ENCODE measurements at places on chromosomes 7 and 10.

GRCh38 chr7:112067632-112068540 is 138.3 kb downstream of the DOCK4 start:
- DNase-seq, result no peak

DNA sequence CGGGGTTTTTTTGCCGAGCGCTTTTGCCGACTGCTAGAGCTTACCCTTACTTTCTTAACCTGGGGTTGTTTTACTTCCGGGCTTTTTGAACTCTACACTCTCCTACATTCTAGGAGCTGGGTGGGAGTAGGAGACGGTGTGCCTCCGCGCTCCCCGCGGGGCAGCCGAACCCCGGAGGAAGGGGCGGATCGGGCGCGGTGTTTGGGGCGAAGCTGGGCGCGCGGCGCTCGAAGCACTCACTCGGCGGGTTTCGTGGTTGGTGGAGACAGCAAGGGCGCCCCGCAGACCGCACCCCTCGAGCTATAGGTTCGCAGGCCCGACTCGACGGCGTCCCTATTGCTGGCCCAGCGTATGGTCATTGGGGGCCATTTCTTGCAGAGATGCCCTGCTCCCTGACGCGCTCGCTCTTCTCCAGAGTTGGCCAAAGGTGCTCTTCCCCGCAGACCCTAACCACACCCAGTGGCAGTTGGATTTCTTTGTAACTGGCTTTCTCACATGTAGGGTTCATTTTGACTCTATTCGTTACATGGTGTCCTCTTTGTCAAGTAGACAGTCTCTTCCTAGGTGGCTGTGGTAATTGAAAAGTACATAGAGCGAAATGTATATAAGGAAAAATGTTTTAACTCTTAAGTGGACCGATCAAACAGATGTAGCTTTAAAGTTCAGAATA is 364 bp downstream of the ZNF518A start:
- peak; percentile 78 for DNase-seq

DNA sequence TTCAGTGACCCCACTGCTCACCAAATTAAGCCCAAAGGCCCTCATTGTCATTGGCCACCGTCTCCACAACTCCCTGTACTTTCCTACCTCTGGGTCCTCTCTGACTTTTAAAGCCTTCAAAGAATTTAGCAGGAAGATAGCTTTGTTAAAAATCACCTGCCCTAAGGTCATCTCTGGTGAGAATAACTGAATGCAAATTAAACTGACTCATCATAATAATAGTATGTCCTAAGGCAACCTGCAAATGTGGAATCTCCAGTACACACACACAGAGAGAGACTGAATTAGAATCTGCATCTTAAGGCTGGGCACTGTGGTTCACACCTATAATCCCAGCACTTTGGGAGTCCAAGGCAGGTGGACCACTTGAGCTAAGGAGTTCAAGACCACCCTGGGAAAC is 24.1 kb downstream of the OAT start:
- DNase-seq, result peak; percentile 78

GRCh38 chr7:27192546-27193334 is 7.2 kb downstream of the HOXA13 start:
- no peak for DNase-seq

- no peak for DNase-seq
These were observed 15.4 kb downstream of the PRF1 start for GRCh38 chr10:70587045-70587658.

GRCh38 chr7:157572622-157573021 is 235.8 kb downstream of the DNAJB6 start:
- DNase-seq, result no peak

- no peak for DNase-seq
These were observed 1270.2 kb upstream of the SORCS1 start for GRCh38 chr10:108434559-108435252.

DNA sequence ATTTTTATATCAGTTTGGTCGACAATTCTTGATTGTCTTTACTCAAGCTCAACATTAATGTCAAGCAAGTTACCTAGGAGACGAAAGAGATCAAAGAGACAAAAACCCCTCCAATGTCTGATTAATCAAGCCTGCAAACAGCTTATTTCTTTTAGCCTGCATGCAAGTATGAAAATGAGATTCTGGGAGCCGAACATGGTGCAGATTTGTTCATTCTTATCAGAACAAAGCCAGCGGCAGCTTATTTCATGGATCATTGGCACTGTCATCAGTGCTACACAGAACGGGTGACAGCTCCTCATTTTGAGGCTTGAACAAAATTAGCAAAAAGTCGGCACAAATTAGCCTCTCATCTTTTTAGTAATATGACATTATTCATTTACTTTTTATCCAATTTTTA is 26.5 kb downstream of the FAM204A start:
- no peak for DNase-seq

DNA sequence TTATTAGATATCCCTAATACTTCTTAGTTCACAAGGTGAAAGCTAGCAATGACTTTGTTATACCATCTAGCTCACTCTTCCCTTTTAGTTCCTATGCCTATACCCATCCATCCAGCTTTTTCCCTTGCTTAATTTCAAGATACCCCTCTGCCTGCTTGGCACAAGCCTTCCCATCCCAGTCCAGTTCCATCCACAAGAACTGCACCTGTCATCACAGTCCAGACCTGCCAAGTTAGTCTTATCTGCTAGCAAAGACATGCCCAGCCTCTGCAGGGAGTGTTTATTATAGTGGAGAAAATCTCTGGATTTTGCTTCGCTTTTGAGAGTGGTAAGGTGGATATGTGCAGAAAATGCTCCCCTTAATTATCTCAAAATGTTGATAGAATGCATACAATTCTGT is 158.2 kb downstream of the ST7 start:
- DNase-seq, result no peak

DNA sequence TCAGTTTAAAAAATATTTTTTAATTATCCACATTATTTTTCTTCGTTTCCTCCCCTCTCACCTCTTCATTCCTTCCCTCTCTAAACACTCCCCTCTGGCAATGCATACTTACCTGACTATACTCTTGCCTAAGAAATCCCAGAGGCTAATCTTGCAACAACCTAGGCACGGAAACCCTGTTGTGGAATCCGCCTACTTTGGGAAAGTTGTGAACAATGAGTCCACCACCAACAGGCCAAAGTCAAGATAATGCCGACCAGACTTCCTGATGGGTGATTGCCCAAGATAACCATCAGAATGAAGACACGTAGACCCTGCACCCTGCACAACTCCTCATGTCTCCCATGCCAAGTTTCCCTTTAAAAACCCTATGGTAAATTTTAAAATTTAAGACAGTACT is 521.5 kb downstream of the KIF20B start:
- no peak for DNase-seq

DNA sequence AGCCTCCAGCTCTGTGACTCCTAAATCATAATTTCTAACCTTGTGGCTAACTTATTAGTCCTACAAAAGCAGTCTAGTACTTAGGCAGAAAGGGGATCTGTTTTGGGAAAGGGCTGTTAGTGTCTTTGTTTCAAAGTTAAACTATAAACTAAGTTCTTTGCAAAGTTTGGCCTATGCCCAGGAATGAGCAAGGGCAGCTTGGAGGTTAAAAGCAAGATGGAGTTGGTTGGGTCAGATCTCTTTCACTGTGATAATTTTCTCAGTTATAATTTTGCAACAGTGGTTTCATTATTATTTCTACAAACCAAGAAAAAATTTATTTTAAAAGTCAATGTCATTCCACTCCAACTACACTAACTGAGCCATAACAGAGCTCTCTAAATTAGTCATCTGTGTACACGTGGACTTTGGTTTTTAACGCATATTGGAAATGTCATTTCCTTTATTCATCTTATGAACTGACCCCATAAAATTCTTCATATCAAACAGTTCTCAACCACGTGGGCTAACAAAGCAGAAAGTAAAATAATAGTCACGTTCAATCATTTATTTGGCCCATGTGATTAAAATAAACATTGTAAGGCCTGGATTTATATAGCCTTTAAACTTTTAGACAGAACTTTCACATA is 143.2 kb upstream of the C7orf33 start:
- DNase-seq, result no peak

DNA sequence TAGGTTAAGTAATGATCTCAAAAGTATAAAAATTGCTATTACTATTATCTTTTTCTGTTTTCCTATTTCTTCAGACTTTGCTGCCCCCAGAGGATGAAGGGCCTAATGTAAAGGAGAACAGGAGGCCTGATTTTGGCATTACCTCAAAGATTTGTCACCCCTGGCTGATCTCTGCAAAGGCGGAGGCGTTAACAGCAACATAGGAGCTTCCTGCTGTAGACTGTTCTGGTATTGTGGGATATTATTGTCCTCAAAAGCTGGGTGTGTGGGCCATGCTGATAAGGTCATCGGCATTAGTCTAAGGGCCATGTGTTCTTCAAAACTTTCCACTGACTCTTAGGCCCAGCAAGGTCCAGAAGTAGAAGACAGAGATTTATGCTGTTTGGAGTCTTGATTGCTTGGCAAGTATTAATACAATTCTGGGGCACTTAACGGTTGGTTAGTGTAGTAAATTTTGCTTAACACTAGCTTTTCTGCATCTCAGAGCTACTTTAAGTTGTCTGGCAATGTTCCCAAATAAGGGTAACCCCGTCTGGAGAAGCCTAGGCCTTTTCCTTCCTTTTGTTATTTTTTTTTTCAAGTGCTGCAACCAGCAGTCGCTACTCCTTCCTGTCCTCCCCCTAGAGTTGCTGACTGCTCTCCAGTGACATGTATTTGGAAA is 14.0 kb upstream of the ENTPD1 start:
- no peak for DNase-seq

DNA sequence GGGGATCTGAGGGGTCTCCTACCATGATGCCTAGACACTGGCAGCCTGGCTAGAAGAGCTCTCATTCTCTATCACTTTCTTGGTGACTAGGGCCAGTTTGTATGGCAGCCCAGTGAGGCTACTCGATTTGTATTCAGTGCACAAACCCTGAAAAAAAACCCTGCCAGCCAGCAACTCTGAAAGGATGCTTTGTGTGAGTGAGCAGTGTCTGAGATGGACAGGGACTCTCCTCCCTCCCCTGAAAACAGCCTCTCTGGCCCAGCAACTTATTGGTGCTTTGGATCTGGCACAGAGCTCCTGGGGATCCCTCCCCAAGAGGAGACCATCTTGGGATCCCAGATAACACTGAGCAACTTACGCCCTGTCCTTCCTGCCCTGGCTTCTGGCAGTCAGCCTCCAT is 10.8 kb upstream of the LRRC4 start:
- DNase-seq, result no peak

GRCh38 chr10:124632566-124632965 is 111.6 kb downstream of the FAM53B start:
- DNase-seq, result peak; percentile 64

DNA sequence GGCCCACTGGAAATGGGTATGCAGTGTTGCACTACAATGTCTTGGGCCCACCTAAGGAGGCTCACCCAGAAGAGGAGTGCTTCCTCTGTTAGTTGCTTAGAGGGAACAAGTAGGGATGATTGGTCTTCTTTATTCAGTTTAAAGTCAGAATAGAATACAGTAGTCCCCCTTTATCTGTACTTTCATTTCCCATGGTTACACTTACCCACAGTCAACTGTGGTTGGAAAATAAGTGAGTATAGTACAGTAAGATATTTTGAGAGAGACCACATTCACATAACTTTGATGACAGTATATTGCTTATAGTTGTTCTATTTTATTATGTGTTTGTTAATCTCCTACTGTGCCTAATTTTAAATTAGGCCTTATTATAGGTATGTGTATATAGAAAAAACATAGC is 151.4 kb downstream of the COL28A1 start:
- no peak for DNase-seq

DNA sequence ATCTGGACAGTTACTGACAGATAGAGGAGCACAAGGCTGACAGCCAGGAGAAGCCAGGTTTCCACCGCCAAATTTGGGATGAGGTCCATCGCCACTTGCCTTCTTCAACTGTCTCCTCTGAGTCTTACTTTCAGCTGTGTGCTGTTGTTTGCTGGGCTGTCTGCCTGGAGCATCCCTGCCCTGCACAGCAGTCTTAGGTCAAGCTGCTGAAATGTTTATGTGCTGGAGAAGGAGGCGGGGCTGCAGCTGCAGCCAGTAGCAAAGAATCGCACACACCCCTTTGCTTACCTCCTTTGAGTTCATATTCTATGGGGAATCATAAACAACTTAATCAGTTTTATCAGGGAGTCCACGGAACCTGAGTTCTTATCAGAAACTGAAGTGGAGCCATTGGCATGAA is 20.1 kb upstream of the CYP3A5 start:
- no peak for DNase-seq

DNA sequence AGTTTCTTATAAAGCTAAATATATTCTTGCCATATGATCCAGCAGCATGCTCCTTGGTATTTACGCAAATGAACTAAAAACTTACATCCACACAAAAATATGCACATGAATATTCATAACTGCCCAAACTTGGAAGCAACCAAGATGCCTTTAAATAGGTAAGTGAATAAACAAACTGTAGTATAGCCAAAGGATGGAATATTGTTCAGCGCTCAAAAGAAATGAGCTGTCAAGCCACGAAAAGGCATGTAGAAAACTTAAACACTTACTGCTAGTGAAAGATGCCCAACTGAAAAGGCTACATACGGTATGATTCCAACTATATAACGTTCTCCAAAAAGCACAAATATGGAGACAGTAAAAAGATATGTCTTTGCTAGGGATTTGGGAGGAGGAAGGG is 12.7 kb downstream of the THSD7A start:
- DNase-seq, result no peak

- DNase-seq, result no peak
These were observed 29.3 kb upstream of the AGBL3 start for GRCh38 chr7:134957005-134957404.

DNA sequence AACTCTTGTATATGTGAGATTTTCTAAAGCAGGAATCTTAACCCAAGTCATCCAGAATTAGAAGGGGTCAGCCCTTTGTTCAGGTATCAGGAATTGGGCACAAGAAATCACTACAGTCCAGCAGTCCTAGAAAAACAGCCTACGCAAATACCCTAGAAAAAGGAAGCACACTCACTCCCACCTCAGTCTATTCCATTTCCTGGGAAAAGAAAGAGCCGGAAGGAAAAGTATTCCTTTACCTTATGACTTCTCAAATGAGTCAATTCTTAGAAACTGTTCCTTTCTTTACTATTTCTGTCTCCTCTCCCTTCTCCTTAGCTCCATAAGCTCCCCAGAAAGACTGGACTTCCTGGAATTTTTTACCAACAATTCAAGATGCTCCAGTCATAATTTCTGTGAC is 62.7 kb downstream of the DNAJC12 start:
- no peak for DNase-seq
